Stomach (tissue), 19 donors: ENCODE measurements at places on chromosomes 13 and 19. TPM values are rescaled to one million over a fixed set of nuclear protein-coding genes. Genes with fewer than 3 reads are reported as not detected.

Gene PRR36
- total RNA-seq: not detected

Gene ZNF112
- 1.2 TPM for total RNA-seq

Gene WASF3
- 12.8 TPM for total RNA-seq

Gene ZNF30
- total RNA-seq: 4.0 TPM

Gene NTF4
- total RNA-seq: not detected

Gene FARP1
- total RNA-seq: 58.3 TPM

Gene LILRB4
- not detected for total RNA-seq

Gene FBXO17
- not detected for total RNA-seq

Gene ZNF223
- total RNA-seq: not detected

Gene HAUS5
- total RNA-seq: 23.2 TPM

Gene DIRAS1
- 0.89 TPM for total RNA-seq

Gene ZNF667
- not detected for total RNA-seq

Gene TMIGD2
- total RNA-seq: 1.1 TPM

Gene FLT3
- total RNA-seq: 1.6 TPM
